ENCODE measurements at places on chromosomes 12 and 14.
A peak's percentile ranks its signal among the peaks of the same experiment; 100 is the strongest.

DNA sequence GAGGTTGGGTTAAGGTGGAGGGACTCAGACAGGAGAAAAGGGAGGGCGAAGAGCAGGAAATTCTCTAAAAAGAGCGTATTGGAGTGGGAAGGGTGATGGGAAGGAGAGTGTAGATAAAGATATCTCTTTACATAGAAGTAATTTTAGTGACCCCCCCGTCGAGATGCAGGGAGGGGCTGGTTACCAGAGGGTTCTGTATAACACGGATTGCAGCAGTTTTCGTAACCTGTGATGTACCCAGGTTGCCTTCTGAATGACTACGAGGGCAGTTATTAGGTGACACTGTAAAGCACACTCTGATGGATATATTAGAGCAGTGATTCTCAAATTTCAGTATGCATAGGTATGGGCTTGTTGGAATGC lies 443 bp downstream of the DNAL1 start:
- DNase-seq = no peak

DNA sequence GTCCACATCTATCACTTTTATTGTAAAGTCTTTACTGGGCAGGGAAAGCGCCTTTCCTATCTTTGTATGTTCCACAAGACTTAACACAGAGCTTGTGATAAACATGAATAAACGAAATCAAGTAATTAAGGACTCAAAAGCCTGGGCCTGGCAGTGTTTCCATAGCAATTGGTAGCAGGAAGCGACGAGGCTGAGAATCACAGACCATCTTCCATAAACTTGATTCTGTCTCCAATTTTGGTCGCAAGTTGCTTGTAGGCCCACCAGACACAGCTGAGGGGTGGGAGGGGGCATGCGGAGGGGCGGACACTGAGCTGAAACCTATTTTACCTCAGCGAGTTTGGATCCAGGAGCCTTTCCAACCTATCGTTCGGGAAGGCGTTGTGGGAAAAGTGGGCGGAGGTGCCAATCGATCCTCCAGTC lies 302 bp downstream of the CCDC38 start:
- no peak for DNase-seq

DNA sequence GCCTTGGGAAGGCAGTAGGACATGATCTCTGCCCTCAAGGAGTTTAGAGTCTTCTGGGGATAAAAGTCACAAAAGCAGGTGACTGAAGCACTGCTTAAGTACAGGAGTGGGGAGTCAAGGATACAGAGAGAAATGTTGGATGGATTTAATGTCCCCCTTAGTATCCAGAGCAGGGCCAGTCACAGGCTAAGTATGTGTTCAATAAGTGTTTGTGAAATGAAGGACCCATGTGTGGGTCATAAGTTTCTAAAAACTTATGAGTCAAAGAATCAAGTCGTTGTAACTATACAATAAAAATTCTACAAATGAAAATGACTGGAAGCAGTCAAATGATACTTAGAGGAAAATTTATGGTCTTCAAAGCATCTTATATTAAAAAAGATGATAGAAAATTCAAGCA lies 25.1 kb downstream of the KRT80 start:
- DNase-seq = no peak

DNA sequence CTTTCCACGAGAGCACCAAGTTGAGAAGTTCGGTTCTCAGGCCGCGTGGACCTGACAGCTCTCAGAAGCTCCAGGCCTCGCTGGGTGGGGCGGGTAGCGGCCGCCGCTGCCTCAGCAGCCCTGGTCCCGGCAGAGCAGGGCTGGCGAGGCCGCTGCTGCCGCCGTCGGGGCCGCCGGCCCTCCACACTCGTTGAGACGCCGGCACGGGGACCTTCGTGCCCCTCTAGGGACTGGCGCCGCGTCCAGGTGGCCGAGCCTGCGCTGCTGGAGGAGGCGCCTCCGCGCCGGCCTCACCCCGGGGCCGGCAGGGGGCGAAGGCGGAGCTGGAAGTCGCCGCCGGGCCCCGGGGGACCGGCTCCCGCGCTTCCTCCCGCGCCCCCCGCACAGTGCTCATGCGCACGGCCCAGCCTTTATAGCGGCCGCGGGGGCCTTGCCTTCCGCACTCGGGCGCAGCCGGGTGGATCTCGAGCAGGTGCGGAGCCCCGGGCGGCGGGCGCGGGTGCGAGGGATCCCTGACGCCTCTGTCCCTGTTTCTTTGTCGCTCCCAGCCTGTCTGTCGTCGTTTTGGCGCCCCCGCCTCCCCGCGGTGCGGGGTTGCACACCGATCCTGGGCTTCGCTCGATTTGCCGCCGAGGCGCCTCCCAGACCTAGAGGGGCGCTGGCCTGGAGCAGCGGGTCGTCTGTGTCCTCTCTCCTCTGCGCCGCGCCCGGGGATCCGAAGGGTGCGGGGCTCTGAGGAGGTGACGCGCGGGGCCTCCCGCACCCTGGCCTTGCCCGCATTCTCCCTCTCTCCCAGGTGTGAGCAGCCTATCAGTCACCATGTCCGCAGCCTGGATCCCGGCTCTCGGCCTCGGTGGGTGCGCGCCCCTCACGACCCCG lies at the start of gene COCH:
Gene COCH (plus strand): TSS at position 440 of the 879 bp plus-strand sequence. CDS start 380 bp downstream, at position 820.
- DNase-seq = peak; percentile 33

- DNase-seq = no peak
These were observed 1586.5 kb upstream of the SEL1L start for GRCh38 chr14:83120187-83120586.

DNA sequence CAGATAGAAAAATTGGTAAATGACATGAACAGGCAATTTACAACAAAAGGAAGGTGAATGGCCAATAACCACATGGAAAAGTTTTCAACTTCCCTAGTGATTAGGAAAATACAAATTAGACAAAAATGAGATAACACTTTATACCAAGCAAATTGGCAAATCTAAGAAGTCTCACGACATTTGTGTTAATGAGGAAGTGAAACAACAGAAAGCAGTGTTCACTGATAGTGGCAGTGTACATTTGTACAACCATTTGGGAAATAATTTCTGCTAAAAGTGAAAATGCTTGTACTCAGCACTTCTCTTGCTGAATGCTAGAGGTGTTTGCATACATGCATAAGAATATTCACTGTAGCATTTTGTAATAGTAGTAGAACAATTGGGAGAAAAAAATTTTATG lies 126.6 kb downstream of the LLPH start:
- no peak for DNase-seq

DNA sequence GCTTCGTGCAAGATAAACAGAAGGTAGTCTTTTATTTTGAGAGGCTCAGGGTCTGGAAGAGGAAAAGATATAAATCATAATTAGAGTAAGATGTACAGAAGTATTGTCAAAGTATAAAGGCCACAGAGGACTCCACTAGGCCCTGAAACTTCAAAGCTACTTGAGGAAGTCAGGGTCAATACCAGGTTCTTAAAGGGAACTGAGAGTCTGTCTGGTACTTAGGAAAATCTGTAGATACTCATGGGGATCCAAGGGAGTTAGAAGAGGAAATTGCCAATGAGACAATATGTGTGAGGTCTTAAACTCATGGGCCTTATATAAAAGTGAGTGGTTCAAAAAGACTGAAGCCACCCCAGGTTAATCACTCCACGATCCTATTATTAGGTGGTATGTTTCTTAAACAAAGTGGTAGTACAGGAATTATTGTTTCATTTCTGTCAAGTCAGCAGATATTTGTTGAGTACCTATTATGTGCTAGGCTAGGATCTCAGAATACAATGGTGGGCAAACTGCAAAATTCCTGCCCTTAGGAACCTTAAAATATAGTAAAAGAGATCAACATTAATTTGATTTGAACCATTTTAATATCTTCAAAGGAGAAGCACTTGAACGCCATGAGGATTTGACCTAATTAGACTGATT lies 314.6 kb downstream of the ADAMTS20 start:
- no peak for DNase-seq

- no peak for DNase-seq
These were observed 11.7 kb upstream of the ANKLE2 start for GRCh38 chr12:132773077-132773955.
